ENCODE measurements at places on chromosomes 13 and 19. TPM values are rescaled to one million over a fixed set of nuclear protein-coding genes. Genes with fewer than 3 reads are reported as not detected.

DNA sequence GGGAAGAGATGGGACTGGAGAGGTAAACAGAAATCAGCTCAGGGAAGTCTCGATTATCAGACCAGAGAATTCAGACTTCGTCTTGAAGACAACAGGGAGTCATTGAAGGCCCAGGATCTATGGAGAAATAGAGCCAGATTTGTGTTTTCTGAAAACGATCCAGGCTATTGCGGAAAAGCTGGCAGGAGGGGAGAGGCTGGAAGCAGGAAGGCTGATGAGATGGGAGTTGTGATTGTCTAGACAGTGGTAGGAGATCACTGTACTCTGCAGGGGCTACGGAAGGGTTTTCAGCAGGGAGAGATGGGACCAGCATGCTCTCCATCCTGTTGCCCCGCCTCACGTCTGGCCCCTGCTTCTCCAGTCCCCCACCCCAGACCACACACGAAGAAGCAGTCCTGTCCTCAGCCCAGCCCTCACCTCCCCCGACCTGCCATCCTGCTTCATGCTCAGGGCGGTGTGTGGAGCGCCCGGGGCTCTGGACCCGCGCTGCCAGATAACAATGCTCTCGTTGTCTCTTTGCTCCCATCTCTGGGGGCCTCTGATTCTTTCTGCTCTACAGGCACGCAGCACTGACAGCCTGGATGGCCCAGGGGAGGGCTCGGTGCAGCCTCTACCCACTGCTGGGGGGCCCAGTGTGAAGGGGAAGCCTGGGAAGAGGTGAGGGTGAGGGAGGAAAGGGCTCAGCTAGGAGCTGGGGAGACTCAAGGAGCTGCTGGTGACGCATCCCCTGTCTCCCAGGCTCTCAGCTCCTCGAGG, 1.9 kb downstream of the ARHGAP33 start:
- DNase-seq = no peak

OR7E24 gene
- not detected for total RNA-seq

DNA sequence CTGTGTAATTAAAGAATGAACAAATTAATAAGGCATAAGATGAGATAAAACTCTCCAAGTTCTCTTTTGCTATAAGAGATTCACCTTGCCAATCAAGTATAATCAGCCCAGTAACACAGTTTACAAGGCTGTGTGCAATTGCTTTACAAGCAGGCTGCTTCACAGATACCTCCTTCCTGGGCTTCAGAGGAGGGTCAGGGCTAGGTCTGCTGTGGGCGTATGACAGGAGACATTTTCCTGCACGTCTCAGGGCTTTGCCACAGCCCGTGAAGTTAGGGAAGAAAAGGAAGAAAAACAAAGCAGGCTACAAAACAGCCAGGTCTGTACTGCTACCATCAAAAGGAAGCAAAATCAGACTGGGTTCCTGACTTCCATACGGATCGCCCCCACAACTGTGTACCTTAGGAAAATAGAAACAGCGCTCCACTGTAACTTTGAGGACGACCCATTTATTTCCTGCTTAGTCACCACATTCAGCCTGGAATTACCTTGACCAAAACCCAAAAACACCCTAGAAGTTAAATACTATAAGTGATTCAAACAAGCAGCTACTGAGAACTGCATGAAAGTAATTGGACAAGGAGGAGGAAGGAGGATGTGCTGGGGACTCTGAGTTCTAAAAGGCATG, 12.4 kb downstream of the EFNB2 start:
- DNase-seq = no peak

- DNase-seq = no peak
Measured at GRCh38 chr19:16070366-16070990, 5.8 kb upstream of the TPM4 start.

ZNF560 gene
- total RNA-seq = not detected
